Hepatocyte (in vitro differentiated cells): ENCODE measurements at places on chromosomes 3 and 15. TPM values are rescaled to one million over a fixed set of nuclear protein-coding genes. Genes with fewer than 3 reads are reported as not detected.

Gene SCAANT1
- polyA plus RNA-seq: 1.1 TPM in 1 of 2 replicates, not detected in the other

Gene CCDC174
- 18.6 and 21.9 TPM in 2 replicates for polyA plus RNA-seq

Gene CCR9
- 0.33 TPM in 1 of 2 replicates, not detected in the other for polyA plus RNA-seq

Gene ZXDC
- polyA plus RNA-seq: 22.9 and 24.1 TPM in 2 replicates

Gene FANCD2
- 4.4 and 5.3 TPM in 2 replicates for polyA plus RNA-seq

Gene SHC4
- 0.75 and 0.91 TPM in 2 replicates for polyA plus RNA-seq

Gene CDHR4
- polyA plus RNA-seq: 0.57 and 1.5 TPM in 2 replicates

Gene MORC1
- polyA plus RNA-seq: 2.8 and 5.7 TPM in 2 replicates

GRCh38 chr3:129783470-129783869 lies 110.0 kb downstream of the TMCC1 start:
- no peak for DNase-seq

- no peak for DNase-seq
Measured at GRCh38 chr3:186166491-186167288, 57.8 kb upstream of the ETV5 start.

DNA sequence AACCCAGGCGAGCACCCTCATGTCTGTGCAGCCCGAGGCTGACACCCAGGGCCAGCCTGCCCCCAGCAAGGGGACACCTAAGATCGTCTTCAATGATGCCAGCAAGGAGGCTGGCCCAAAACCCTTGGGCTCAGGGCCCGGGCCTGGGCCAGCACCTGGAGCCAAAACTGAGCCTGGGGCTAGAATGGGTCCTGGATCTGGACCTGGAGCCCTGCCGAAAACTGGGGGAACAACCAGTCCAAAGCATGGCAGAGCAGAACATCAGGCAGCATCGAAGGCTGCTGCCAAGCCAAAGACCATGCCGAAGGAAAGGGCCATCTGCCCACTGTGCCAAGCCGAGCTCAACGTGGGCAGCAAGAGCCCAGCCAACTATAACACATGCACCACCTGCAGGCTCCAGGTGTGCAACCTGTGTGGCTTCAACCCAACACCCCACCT lies 31.4 kb upstream of the APEH start:
- no peak for DNase-seq

DNA sequence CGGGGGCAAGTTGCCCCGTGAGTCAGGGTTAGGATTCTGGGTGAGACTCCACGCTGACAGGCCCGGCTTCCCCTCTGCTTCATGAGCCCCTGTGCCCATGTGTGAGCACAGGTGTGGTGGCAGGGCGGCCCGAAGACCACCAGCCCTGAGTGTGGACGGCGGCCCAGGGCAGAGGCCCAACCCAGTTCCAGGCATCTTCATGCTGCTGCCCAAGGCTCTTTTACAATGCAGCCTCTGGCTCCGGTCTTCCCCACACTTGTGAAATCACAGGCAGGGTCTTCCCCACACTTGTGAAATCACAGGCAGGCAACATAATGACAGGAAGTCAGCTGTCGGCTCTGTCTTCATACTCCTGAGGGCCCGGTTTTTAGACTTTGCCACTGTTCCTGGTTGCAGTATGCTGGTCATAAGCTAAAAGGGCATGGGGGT lies 78.8 kb downstream of the AAGAB start:
- DNase-seq: peak; percentile 55

DNA sequence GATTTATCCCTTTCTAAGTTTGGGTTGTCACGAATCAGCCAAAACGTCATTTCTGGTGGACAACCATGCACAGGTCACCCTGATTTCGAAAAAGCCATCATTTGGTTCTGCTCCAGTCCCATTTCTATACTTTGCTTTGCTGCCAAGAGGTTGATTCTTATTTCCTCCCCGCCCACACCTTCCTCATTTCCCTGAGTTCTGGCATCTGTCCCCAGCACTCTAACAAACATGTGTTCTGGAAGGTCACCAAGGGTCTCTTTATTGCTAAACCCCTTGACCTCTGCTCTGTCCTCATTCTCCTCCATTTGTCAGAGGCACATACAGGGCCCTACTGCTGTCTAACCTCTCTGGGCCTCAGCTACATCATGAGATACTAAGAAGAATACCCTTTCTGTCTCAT lies 36.4 kb upstream of the PTPRG start:
- no peak for DNase-seq

DNA sequence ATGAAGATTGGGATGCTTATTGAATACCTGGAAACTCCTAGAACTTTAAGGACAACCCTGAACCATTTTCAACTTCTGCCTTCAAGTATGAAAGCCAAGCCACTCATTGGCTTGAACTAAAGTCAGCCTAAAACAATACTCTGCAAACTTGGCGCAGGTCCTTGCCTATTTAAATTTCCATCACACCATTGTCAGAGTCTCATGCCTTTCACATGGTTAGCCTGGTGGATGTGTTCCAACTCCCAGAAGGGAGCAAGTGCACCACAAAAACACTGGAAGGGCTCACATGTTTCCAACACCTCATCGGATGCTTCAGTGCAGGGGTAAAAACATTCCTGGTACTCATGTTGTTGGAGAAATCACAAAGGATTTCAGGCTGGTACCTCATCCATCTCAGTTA lies 511.6 kb upstream of the MDFIC2 start:
- no peak for DNase-seq

- DNase-seq: no peak
Measured at GRCh38 chr15:94381384-94381783, 150.0 kb downstream of the MCTP2 start.

DNA sequence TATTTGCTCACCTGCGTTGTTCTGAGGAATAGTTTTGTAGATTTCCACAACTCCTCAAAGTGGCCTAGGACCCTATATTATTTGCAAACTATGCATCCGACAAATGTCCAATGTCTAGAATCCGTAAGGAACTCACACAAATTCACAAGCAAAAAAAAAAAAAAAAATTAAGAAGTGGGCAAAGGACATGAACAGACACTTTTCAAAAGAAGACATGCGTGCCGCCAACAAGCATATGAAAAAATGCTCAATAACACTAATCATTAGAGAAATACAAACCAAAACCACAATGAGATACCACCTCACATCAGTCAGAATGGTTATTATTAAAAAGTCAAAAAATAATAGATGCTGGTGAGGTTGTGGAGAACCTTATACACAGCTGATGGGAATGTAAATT lies 398.5 kb upstream of the PROK2 start:
- no peak for DNase-seq

DNA sequence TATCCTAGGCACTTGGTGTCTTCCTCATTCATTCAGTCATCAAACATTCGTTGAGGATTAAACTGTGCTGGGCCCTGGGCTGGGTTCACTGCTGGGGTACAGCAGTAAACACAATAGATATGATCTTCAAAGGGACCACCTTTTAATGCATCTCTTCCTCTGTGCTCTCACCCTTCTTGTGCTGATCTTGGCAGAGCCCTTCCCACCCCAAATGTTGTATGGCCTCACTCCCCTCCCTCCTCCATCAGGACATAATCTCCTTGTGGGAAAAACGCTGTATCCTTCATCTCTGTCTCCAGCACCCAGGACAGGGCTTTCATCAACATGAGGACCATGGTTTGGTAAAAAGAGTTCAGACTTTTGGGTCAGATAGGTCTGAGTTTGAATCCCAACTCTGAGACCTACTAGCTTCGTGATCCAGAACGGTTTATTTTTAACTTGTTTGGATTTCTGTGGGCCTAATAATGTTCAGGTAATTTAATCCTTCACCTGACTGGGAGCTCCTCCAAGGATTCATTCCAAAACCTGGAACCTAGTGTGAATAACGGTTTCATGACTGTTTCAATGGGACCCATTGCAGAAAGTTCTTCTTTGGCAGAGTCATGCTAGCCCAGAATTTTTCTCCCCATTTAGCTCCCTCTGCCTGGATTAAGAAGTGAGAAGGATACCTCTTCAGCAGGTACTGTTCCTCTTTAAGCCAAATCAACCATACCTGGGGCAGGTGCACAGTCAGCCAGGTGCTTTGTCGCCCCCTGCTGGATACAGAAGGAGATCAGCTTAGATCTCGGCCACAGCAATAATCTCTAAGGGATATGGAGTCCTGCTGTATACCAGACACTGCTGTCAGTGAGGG lies 5.2 kb upstream of the WNT7A start:
- DNase-seq: peak; percentile 81

DNA sequence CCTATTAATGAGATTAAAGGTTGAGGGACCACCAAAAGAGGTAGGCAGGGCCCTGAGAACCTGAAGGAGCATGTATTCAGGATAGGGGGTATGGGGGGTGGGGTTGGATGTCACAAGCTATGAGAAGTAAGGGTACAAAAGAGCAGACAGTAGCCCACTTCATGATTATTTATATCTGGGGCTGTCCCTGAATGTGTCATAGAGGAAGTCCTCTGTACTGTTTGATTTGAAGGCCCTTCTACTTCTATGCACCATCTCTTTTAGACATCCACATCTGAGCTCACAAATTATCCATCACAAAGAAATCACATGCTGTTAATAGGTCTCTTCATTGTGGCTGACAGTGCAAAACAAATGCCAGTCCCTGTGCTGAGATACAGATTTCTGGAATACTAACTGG lies 68.6 kb downstream of the FHIT start:
- DNase-seq: no peak
